Ovary (tissue), 10 donors: ENCODE measurements at places on chromosomes 2 and 18.

GRCh38 chr2:71581026-71581425 lies 127.7 kb downstream of the DYSF start:
- DNase-seq = no peak

GRCh38 chr2:26292646-26293045 lies 47.9 kb downstream of the HADHB start:
- peak; percentile 79 for DNase-seq

DNA sequence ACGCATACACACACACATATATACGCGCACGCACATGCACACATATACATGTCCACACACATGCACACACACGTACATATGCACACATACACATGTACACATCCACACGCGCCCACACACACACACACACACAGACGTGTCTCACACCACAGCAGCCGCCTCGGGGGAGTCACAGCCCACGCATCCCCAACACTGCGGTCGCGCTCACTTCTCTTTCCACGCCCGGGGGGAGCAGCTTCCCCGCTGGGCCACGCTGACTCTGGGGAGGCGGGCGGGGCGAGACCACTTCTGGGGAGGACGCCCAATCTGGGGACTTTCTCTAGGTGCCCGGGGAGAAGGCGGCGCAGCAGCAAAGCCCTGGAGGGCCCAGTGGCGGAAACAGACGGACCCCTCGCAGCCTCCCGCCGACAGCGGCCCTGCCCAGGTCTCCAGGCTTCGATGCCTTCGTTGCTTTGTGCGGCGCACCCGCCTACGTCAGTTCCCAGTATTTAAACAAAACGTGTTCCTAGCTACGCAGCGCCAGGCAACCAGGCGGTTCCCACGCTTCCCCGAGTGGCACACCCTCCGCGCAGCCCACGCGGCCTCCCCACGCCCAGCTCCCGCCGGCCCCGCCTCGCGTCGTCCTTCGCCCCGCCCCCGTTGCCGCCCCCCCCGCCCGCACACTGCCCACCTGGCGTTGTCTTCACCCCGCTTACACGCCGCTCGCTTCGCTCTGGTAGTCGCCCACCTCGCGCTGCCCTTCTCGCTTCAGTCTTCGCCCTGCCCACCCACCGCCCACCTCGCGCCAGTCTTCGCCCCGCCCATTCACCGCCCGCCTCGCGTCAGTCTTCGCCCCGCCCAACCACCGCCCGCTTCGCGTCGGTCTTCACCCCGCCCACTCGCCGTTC lies 810 bp upstream of the RBFA start:
- no peak for DNase-seq

GRCh38 chr18:31309115-31309514 lies 8.8 kb upstream of the DSG1 start:
- no peak for DNase-seq

- DNase-seq = no peak
Measured at GRCh38 chr2:35870713-35871112, 484.9 kb upstream of the CRIM1 start.

GRCh38 chr2:44839771-44840502 lies 101.6 kb upstream of the SIX3 start:
- no peak for DNase-seq

DNA sequence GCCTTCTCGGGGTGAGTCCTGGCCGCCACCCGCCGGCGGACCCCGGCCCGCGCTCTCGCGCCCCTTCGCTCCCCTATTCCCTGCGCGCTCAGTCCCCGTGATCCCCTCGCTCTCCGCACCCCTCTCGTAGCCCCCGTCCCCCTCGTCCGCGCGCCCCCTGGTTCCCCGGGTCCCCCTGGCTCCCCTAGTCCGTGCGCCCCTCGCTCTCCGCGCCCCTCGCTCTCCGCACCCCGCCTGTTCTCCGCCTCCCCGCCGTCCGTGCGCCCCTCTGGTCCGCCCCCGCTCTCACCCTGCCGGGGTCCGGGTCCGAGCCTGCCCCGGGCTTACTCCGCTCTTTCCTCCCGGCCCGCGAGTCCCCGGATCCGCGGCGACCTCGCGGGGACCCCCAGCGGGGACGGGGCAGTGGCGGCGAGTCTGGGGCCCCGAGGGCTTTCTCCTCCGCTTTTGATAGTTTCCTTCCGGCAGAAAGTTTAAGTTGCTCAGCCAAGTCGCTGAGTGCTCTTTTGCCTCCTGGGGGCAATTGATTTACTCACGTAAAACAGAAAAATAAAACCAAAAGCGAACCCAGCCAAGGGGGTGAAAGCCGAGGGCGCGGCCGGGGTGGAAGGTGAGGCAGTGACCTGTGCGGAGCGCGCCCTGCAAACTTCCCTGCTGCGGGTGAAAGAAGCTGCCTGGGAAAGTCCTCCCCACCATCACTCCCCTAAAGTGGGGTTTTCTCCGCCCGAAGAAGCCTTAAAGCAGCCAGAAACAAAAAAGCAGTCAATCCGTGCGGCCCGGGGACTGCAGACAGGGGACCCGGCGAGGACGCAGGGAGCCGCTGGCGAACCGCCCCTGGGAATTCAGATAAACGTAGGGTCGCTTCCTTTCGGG lies 568 bp downstream of the RAB31 start:
- DNase-seq = peak; percentile 48

DNA sequence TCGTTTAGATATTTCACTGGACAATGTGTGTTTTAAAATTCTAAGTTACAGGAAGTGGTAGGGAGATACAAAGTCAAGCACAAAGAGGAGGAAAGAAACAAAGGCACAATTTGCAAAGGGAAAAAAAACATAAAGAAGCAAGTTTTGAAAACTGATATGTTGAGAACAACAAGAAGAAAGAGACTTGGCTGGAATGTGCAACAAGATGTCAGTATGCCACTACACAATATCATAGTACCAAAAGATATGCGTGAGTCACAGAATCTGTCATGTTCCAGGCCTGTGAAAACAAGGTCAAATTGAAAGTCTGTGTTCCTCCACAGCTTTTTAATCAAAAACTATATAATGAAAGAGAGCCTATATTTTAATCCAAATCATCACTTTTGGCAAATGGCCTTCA lies 12.0 kb downstream of the EXOC6B start:
- DNase-seq = no peak

DNA sequence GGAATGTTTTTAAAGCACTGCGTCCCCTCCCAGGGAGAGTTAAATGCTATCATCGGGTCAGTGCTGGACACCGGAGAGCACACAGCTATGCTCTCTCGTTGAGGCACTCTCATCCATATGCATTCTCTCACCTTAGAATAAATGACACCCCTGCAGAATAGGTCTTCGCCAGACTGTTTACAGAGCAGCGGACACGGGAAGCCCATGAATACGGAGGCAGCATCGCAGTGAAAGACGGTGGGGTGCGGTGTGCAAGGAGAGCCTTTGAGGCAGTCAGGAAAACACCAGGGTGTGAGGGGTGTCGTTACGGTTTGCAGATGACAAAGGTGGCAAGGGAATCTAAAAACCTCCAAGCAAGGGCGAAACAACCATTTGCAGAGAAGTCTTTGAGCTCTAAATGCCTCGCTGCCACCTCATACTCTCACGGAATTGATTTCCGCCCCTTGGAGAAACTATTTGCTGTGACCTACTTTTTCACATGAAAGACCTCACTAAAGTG lies 169.2 kb upstream of the FHL2 start:
- no peak for DNase-seq

DNA sequence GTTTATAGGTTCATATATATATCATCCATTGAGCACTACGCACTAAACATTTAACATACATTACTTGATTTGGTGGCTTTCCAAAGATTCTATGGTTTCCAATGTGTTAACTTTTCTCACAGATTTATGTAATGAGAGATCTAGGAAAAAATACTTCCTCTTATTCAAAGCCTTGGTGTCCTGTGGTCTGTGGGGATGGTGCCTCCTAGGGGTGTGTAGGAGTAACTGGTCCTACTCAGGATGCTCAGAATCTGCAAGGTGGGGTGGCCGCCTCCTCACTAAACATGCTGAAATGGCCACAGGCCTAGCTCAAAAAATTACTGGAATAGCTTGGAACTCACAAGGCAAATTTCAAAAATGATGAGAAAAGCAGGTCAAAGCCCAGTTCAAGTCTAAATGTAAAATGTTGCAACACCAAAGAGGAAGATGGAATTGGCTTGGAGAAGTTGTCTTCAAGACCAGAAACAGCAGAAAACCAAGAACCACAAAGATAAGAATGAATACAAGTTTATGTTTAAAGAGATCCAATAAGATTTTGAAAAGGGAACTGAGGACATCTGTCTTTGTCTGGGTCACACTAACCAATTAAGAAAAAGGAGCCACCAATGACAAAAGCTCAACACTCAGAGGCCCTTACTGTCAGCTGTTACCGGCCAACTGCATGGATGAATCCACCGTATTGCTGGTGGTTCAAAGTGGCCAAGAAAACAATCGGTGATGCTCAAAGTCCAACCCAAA lies 11.5 kb downstream of the GPR55 start:
- DNase-seq = no peak

- DNase-seq = no peak
Measured at GRCh38 chr2:46259777-46260168, 37.4 kb upstream of the EPAS1 start.

DNA sequence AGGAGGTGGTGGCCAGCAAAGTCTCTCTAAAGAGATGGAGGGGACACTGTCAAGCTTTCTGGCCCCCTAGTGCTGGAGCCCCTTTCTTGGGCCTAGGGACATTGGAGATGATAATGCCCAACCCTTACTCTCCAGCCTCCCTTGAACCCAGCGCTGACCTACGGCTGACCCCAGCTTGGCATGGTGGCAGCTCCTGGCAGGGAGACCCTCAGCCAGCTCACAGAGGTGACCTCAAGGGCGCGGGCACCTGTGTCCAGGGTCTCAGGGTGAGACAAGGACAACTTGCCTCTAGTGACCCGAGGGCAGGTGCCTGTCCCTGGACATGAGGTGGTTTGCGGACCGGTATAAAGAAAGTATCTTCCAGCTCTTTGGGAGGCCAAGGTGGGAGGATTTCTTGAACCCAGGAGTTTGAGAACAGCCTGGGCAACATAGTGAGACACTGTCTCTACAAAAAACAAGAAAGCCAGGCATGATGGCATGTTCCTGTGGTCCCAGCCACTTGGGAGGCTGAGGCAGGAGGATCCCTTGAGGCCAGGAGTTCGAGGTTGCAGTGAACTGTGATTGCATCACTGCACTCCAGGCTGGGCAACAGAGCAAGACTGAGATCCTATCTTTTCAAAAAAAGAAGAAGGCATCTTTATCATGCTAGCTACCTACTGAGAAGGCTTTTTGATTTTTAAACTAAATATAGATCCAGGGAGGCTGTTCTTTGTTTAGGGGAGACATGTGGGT lies 3.3 kb upstream of the PER2 start:
- DNase-seq = no peak

DNA sequence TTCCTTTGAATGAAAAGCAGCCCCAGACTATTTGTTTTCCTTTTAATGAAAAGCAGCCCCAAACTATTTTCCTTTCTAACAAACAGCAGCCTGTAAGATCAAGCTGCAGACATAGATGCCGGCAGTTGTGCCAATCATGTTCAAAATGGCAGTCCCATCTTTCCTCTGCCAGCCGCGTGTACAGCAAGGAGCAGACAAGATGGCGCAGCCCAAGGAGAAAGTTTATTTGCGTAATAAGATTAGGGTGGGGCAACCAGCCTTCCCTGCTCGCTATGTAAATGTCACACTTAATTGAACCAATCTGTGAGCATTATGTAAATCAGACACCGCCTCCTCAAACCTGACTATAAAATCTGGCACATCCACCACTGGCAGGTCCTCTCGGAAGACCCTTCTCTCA lies 226.0 kb downstream of the TGIF1 start:
- no peak for DNase-seq

GRCh38 chr2:10493634-10494281 lies 45.6 kb upstream of the ODC1 start:
- no peak for DNase-seq

DNA sequence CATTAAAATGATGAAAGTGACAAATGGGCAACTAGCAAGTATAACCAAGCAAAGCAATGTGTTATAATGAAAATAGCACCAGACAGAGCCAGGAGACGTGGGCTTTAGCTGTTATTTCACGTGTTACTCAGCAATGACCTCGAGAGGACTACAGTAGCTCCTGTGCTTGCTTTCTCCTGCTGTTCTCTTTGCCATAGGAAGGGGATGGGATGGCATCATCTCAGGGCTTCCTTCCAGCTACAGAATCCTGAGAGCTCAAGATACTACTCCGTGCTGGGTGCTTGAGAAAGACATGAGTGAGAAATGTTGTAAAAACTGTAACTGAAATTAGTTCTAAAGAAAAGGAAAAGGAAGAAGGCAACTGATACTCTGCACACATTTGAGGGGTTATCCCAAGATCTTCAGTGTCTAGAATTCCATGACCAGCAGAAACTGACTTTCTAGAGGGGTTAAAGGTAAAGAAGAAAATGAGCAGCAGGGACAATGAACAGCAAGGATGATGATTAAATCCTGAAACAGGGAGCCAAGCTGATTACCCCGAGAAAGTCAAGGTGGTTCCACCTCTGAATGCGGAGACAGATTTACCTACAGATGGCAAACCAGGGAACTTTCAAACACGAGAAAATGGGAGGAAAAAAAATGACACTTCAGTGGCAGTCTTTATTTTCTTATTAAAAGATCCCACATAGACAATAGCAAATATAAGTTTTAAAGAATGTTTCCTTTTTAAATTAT lies 33.4 kb downstream of the GAREM1 start:
- DNase-seq = no peak

DNA sequence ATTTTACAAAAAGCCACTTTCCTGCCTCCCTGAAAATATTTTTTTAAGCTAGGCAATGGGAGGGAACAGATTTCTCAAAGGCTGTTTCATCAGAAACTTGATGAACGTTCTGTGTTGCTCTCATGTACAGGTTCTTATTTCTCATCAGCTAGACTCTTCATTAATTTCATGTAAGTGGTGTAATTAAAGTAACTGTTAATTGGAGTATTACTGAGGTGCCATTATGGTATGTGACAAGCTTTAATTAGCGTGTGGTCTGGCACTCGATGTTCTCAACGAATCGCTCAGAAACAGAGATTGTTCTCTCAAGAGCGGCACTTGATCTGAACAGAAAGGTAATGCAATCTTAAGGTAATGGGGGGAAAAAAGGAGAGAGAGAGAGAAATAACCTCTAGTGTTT lies 81.9 kb upstream of the MYCN start:
- DNase-seq = no peak

GRCh38 chr2:236608710-236609109 lies 39.1 kb downstream of the ACKR3 start:
- no peak for DNase-seq

GRCh38 chr2:213220967-213221603 lies 63.2 kb upstream of the SPAG16 start:
- no peak for DNase-seq

GRCh38 chr2:207467716-207468347 lies 61.9 kb upstream of the CREB1 start:
- no peak for DNase-seq

- no peak for DNase-seq
Measured at GRCh38 chr2:88832311-88832991, 141.0 kb downstream of the RPIA start.
